Mesenteric fat pad (tissue), 1 donor: ENCODE measurements at places on chromosomes 12 and 14. TPM values are rescaled to one million over a fixed set of nuclear protein-coding genes. Genes with fewer than 3 reads are reported as not detected.

Gene TPPP2
- not detected for total RNA-seq

Gene LRP1-AS
- total RNA-seq: not detected

Gene RASSF8
- 47.0 TPM for total RNA-seq

Gene ATP5MC2
- 194 TPM for total RNA-seq

Gene PPP1R1A
- total RNA-seq: 184 TPM

Gene FGF6
- total RNA-seq: not detected

Gene SYT1
- total RNA-seq: 0.87 TPM

Gene RASAL1
- not detected for total RNA-seq
